GM12891 (cell line): ENCODE measurements at places on chromosomes 13 and 19.

DNA sequence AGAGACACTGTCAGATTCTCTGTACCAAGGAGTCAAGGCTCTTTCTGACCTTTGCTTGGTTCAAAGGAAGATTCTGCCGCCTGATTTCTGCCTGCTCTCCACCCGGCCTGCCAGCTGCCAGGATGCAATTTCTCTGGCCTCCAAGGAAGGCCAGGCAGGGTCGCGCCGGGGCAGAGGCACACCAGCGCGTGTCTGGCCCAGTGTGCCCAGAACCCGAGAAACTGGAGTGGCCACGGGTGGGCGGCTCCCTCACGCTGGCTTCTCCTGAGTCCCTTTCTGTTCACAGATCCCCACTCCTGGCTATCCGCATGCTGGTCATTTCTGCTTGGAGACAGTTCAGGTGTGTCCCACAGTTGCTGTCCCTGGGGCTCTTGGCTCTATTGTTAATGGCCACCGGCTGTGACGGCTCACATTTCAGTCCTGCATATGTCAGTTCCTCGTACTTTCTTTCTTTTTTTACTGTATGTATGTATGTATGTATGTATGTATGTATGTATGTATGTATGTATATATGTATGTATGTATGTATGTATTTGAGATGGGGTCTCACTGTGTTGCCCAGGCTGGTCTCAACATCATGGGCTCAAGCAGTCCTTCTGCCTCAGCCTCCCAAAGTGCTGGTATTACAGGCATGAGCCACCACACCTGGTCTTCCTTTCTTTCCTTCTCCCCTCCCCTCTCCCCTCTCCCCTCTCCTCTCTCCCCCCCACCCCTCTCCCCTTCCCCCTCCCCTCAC, 16.9 kb downstream of the TMPRSS9 start:
- DNase-seq: no peak

GRCh38 chr13:71866335-71867130, 471 bp downstream of the DACH1 start:
- DNase-seq: peak; percentile 6

DNA sequence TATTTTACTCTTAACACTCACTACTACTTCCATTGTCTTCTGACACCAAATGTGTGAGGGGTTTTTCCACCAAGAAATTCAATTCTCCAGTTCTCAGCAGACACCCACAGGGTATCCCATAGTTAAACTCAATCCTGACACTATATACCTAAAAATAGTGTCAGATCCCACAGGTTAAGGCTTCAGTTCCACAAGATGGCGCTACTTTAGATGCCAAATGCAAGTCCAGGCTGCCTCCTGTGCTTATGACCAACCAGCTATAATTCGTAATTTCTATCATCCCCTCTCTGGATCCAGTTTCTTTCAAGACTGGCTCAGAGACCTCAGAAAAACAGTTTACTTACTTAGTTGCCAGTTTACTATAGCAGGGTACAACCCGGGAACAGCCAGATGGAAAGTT, 1146.2 kb upstream of the SPRY2 start:
- no peak for DNase-seq

GRCh38 chr19:47786566-47786965, 8.1 kb downstream of the SELENOW start:
- DNase-seq: no peak

- DNase-seq: no peak
These were observed 3.7 kb upstream of the ZNF225 start for GRCh38 chr19:44109458-44109857.

DNA sequence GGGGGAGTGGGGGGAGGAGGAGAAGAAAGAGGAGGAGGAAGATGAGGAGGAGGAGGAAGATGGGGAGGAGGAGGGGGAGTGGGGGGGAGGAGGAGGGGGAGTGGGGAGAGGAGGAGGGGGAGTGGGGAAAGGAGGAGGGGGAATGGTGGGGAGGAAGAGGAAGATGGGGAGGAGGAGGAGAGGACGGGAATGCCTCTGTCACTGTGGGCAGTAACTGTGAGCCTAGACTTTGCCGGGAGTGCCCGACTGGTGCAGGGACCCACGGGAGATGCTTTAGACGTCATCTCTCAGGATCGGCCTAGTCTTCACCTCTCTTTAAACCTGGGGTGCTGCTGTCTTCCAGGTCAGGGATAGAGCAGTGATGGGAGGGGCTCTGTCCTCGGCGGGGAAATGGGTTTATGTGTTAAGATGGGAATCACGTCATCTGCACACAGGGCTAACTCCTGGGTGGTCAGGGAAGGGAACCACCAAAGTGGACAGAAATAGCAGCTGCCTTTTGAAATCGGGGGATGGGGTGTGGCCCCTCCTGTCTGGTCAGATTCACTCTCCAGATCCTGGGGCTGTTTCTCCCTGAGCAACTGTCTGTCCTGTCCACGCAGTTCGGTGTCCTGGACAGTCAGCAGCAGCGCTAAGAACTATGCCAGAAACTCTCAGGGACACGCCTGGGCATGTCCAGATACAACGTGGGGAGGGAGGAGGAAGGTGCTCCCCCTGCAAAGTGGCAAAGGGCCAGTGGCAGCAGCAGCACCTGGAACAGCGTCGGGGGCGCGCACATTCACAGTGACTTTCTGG, 26.9 kb downstream of the GAS6 start:
- no peak for DNase-seq

GRCh38 chr19:33734913-33735312, 61.8 kb upstream of the KCTD15 start:
- DNase-seq: no peak

DNA sequence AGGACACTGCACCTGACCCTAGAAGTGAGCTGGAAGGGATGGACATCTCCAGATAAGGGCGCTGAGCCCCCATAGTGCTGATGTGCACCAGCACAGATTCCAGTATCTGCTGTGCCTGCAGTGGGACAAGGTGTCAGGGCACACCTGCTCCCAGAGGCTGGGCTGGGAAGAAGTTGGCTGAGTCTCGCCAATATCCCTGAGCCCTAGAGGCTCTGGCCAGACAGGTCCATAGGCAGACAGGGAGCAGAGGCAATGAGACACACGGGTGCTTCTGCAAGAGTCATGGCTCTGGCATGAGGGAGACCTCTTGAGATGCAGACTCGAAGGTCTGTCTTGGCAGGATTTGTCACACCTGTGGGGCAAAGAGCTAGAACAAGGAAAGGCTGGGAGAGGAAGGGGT, 1321.5 kb downstream of the UQCRFS1 start:
- no peak for DNase-seq

DNA sequence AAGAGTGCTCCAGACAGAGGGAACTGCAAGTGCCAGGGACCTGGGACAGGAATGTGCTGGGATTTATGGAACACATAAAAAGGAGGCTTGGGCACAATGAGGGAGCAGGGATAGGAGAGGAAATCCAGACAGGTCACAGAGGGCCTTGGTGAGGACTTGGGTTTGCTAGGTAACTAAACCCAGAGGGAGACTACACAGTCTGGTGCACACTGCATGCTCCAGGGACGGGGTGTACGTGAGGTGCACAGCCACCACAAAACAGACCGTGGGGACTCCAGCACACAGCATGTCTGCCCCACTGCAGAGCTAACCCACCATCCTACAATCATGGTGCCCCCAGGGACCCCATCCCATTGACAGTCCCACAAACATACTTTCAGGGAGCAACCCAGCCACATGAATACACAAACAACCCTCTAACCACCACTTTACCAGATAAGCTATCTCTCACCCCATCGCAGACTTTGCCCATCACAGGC, 5.5 kb upstream of the ZFP36 start:
- no peak for DNase-seq

- no peak for DNase-seq
These were observed 105.2 kb downstream of the INSR start for GRCh38 chr19:7188698-7189629.

GRCh38 chr19:45971260-45971902, 2.3 kb downstream of the NOVA2 start:
- no peak for DNase-seq

GRCh38 chr19:49512970-49513745, 697 bp downstream of the FCGRT start:
- no peak for DNase-seq

DNA sequence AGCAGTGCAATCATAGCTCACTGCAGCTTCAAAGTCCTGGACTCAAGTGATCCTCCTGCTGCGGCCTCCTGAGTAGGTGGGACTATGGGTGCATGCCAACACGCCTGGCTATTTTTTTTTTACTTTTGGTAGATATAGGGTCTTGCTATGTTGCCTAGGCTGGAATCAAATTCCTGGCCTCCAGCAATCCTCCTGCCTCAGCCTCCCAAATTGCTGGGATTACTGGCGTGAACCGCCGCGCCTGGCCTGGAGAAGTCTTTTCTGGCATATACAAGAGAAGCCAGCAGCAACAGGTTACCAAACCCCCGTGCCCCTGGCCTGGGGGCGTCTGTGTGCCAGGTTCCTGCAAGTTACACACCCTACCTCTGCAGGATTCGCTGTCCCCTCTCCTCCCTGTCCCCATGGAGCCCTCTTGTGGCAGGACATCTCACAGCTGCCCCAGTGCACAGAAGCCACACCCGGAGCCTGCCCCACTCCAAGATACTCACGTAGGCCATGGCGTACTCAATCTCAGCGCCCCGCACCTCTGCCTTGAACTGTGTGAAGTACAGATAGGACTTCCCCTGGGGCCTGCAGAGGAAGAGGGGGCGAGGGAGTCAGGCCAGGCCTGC, 9.9 kb downstream of the MYDGF start:
- DNase-seq: no peak

DNA sequence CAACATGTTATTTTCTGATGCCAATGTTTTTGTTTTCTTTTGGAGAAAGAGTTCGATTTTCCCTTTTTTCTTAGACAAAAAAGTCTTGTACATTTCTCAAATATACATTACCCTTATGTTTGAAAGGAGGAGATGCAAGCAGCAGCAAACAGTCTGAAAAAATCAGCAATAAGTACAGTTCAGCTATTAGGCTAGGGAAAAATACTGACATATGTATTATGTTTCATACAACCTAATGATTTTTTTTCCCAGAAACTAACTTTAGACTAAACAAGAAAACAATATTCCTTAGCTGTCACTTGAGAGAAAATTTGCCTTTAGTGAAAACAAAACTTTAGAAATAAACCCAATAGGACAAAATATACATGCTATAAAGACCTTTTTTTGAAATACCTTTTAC, 1223.5 kb downstream of the SLITRK1 start:
- DNase-seq: no peak

DNA sequence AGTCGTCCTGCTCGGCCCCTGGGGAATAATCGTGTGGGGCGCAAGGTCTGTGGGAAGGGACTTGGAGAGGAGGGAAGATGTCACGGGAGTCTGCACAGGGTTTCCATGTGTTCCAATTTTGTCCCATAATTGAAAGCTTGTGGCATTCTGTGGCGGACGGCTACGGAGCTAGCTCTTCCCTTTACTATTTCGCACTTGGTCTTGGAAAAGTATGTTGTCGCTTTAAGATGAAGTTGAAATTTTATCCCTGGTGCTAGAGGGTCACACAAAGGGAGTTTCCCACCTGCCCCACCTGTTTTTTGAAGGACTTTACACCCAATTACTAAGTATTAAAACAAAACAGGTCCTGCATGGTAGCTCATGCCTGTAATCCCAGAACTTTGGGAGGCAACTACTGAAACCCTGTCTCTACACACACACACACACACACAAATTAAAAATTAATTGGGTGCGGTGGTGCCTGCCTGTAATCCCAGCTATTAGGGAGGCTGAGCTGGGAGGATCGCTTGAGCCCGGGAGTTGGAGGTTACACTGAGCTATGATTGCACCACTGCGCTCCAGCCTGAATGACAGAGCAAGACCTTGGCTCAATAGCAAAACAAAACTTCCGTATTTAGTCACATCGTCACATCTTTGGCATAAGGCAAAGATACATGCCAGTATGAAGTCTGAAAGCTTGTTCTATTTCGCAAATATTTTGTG, 967 bp upstream of the TPT1 start:
- no peak for DNase-seq

DNA sequence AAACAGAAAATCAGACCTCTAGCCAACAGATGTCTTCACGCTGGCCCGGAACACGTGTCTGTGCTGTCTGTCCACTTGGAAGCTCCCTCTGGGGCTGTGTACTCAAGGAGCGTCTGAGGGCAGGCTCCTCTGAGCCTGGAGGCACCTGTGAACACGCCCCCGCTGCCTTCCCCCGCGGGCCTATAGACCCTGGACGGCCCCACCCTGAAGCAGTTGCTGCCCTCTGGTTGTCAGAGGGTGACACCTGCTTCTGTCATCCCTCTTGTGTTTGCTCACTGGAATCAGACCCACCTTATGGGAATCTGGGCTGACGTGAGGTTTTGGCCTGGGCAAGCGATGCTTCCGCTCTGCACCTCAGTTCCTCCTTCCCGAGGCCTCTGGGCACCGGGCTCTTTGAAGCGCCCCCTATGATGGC, 19.2 kb downstream of the EPN1 start:
- DNase-seq: no peak

- no peak for DNase-seq
These were observed 31.4 kb upstream of the GGACT start for GRCh38 chr13:100619940-100620339.

DNA sequence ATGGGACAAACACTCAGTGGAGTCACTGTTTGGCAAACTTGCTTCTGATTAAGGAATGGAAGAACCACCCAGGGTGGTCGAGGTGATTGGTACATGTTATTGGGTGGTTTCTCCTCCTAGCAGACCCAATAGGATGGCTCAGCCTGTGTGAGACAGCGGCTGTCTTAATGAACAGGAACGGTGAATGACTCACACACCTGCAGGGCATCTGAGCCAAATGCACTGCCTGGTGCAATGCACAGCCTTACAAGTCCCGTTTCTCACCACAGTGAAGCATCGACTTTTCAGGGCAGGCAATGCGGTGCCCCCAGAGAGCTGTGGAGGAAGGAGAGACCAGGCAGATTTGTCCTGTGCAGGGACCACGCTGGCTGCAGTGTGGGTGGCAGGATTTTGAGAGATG, 238.5 kb downstream of the FGF9 start:
- no peak for DNase-seq
